ENCODE measurements at places on chromosomes 1 and 21. TPM values are rescaled to one million over a fixed set of nuclear protein-coding genes. Genes with fewer than 3 reads are reported as not detected.

DNA sequence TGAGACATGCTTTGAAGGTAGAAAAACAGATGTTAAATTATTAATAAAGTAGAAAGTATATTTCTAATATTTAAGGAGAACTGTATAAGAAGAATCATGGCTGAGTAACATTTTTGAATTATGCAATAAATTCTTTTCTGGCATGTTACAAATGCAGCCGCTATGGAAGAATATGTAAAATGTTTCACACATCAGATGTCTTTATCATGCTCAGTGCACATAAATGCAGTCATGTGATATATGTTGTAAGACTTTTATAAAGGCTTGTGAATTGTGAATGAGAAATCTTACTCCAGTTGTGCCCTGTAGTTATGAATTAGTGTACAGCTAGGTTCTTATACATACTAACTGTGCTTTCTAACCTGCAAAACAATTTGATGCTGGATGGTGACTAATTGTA, 53.5 kb downstream of the LRRC8B start:
- no peak for DNase-seq

DNA sequence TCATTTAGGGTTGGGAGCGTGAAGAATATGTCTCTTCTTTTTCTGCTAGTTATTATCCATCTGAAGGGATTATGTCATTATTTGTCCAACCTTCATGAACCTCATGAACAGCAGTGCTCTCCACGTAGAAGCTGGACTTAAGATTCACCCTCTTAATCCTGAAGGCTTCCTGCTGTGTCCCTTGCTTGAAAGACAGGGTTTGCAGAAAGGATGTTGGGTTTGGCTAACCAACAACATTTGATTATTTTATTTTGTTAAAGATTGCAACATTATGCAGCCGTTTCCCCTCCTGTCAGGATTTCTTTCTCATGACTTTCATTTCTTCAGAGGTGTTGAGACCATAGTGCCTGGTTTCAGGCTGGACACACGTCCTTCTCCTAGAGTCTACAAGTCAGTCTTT, 75.2 kb downstream of the NGF start:
- DNase-seq: peak; percentile 62

DNA sequence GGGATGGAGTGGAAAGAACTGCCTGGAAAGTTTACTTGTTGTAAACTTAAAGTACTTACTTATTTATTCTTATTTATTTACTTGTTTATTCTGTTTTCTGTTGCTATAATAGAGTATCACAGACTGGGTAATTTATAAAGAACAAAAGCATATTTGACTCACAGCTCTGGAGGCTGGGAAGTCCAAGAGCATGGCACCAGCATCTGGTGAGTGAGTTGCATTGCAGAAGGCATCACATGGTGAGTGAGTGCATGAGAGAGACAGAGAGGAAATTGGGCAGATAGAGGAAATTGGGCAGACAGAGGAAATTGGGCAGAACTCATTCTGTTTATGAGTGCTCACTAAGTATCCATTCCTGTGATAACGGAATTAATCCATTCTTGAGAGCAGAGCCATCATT, 11.6 kb upstream of the RGSL1 start:
- no peak for DNase-seq

DNA sequence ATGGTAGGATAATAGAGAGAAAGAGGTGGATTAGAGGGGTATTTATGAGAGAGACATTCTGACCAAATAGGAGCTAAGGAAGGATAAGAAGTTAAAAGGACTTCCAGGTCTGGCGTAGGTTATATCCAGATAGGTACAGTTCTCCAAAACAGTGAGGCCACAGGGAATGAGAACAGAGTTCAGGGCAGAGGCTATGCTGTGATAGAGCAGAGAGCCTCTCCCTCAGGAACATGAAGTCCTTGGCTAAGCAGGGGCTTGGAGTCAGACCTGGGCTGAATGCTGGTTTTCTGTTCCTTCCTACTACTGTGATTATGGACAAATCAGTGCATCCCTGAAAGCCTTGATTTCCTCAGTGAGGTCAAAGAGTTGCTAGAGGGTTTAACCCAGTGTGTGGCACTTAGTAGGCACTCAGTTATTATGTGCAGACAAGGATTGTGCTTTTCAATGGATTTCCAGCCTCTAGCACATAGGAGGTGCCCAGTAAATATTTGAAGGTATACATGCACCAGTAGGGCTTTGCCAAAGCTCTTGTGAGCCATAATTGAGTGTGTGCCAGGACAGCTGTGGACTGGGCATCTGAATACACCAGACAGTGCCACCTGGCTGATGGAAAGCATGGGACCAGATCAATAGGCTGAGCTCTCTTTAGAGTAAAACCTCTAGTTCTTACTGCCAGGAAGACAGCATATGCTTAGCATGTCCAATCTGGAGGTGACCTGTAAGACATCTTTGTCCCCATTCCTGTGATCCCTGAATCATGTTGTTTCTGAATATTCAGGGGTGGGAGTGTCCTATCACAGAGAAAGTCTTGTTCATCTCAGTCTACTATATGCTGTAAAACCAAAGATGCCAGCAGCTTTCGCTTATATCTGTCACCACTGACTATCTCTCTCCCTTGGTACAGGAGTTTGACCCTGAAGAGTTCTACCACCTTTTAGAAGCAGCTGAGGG, 111.1 kb downstream of the PIK3R3 start:
- no peak for DNase-seq

GRCh38 chr1:221575605-221576004, 166.3 kb downstream of the DUSP10 start:
- DNase-seq: peak; percentile 23

DNA sequence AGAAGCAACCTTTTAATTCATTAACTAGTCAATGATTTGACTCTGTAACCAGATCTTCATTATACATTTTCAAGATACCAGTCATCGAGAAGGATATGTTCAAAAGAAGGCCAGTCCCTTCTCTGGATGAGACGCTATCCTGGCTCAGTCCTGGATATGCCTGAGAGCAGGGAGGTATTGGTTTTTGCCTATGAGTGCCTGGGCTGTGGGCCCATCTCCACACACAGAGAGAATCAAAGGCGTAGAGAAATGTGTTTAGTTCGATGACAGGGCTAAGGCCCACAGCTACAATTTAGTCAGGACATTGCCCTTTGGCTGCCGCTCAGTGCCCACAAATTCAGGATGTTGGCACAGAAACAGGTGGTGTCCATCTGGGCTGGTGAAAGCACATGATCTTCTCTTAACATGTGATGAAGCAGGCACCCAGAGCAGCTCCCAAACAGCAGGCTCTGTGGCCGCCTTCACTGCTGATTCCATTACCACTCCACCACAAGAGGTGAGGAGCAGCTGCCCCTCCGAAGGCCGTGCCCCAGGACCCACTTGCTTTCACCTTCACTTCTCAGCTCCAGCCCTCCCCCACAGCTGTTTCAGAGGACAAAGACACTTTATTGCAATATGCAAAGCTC, 24.7 kb downstream of the ACKR1 start:
- DNase-seq: no peak

DNA sequence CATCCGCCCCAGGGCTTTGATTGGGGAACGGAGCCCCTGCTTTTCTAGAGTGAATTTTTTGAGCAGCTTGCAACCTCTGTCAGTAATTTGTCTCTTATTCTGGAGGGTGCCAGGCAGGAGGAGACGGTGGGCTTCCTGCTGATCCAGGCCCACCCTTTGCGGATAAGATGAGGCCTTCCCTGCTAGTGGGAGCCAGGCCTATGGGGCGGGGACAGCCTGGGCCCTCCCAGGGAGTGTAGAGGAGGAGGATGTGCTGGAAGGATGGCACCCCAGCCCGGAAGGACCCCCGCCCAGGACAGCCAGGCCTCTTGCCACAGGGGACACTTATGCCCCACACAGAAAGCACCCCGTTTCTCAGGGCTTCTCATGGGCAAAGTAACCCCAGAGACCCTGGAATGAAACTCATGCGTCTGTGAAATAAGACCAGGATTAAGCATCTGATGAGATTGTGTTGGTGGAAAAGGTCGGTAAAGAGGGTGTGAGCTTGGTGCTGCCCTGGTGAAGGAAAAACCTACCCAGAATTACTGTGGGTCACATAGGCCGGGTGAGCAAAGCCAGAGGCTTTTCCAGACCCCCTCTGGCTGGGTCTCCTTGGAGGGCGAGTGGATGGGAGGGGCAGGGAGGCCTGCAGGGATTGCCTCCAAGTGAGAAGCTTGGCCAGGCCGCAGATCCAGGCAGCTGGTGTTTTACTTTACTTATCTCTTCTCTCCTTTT, 118.7 kb downstream of the SIK1 start:
- no peak for DNase-seq

DNA sequence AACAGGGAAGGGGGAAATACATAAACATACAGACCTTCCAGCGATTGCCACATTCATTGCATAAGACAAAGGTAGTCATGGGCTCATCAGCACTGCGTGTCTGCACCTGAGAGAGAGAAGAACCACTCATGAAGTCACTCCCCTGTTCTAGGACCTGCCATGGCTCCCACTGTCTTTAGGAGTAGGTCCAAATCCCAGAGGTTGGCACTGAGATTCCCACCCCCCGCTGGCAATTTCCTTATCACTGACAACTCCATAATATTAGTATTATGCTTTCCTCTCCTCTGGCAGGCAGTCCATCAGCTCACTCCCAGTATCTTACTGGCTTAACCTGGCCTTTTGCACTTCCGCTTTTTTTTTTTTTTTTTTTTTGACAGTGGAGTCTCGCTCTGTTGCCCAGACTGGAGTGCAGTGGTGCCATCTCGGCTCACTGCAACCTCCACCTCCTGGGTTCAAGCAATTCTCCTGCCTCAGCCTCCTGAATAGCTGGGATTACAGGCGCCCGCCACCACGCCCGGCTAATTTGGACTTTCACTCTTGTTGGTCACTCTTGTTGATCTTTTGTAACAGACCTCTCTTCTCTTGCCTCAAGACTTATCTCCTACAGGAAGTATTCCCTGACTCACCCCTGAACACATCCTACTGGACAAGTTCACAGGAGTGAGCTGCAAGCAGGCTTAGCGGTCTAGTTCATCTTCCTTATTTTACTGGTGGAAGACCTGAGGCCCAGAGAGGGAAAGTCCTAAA, 14.8 kb upstream of the ZNF436 start:
- DNase-seq: peak; percentile 69

DNA sequence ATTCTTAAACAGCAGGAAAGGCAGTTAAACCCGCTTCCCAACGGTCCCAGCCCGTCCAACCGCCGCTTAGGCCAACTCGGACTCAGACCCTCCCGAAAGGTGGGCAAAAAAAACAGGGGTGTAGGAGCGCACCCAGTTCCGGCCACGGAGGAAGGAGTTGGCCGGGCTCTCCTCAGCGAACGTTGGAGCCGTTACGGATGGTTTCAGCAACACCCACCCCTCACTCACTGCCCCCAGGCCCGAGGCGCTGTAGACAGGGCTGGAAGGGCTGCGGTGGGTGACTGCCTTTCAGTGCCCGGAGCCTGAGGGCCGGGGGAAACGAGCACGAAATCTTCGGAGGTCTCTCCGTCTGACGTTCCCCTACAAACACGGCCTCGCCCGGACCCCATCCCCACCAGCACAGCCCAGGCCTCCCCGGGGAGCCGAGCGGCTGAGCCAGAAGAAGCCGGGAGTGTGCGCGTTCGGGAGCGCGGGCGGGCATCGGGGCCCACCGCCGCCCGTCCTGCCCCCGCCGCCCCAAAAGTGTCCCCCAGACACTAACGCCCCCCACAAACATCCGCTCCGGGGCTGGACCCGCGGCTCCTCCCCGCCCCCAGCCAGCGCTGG, 1.3 kb downstream of the KDM5B start:
- DNase-seq: no peak

- DNase-seq: no peak
These were observed 12.0 kb upstream of the S100A2 start for GRCh38 chr1:153577624-153578051.

GRCh38 chr1:159175571-159175970, 4.2 kb downstream of the CADM3 start:
- no peak for DNase-seq

GRCh38 chr1:218959784-218960183, 213.9 kb upstream of the LYPLAL1 start:
- DNase-seq: no peak

DNA sequence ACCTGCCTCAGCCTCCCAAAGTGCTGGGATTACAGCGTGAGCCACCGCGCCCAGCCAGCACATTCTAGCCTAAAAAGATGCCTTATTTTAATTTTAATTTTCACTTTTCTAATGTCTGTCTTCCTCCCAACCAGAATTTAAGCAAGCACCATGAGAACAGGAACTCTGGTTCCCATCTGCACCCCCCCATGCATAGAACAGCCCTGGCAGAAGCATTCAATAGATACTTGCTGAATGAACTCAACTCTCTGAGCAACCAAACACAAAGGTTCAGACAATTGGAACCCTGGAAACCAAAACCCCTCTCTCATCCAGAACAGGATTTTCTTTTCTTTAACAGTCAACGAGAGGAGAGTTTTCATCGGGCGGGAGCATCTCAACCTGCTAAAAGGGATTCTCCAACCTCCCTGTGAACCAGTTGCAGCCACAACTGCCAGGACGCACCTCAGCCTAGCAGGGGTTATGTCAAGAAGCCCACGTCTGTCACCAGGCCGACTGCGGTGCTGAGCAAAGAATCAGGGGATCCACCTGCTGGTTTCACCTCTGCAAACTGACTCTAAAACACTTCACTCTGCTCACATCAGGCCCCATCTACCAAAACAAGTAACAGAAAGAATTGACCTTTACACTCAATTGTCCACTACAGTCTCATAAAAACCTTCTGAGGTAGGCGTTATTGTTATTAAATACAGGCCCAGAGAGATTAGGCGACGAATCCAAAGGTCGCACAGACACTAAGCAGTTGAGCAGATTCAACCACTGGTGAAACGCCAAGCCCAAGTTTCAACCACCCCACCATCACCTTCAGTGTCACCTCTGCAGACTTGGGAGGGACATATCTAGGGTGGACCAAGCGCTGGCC, 1.7 kb downstream of the KIAA2013 start:
- no peak for DNase-seq

DNA sequence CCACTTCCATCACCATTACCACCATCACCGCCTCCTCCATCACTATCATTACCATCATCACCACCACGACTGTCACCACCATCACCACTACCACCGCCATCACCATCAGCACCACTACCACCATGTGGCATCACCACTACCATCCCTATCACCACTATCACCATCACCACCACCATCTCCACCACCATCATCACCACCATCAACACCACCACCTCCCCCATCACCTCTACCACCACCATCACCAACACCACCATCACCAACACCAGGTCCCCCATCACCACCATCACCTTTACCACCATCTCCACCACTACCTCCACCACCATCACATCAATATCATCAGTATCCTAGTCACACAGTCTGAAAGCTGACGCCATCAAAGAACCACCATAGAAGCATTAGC, 39.9 kb upstream of the RIPK4 start:
- DNase-seq: no peak

- DNase-seq: no peak
These were observed 118.7 kb upstream of the PPM1J start for GRCh38 chr1:112833806-112834205.

- no peak for DNase-seq
These were observed 113.1 kb downstream of the ITSN1 start for GRCh38 chr21:33755354-33755753.

GRCh38 chr1:87603626-87604025, 274.9 kb downstream of the LMO4 start:
- no peak for DNase-seq

Gene THEMIS2
- total RNA-seq: 2.0 TPM

Gene ZNF683
- total RNA-seq: not detected

Gene HSPA6
- total RNA-seq: 0.45 TPM
